ENCODE measurements at places on chromosomes 4 and X.

DNA sequence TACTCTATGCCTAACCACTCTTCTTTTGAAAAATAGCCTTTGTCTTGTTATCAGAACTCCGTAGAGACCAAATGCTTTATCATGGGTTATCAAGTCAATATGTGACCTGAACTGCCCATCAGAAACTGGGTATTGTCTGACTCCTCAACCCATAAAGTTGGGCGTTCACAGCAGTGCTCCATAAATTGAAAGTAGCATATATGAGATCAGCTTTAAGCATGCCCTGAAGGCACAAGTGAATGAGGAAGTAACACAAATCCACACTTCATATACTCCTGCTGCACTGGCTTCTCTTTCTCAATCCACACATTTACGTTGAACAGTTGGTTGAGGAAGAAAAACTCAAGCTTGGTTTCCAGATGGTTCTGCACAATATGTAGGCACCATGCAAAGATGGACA lies 1106.0 kb downstream of the STIM2 start:
- DNase-seq, result no peak

DNA sequence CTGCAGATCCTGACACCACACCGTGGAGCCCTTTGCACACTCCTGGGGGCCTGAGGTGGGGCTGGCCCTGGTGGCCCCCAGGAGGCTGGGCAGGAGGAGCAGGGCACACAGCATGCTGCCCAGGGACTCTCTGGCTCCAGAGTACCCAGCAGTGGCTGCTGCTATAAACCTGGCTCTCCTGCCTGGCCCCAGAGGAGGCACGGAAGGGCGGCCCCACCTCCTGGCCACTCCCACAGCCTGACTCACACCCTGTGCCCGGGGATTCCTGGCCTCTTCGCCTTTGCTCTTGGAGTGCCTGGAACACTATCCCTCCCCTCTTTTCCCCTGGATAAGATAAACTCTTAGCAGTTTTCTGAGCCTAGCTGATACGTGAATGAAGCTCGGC lies at the start of gene PSAPL1:
Gene PSAPL1 (minus strand): TSS at position 165 of the 385 bp plus-strand sequence. CDS start 51 bp downstream, at position 114.
- no peak for DNase-seq

DNA sequence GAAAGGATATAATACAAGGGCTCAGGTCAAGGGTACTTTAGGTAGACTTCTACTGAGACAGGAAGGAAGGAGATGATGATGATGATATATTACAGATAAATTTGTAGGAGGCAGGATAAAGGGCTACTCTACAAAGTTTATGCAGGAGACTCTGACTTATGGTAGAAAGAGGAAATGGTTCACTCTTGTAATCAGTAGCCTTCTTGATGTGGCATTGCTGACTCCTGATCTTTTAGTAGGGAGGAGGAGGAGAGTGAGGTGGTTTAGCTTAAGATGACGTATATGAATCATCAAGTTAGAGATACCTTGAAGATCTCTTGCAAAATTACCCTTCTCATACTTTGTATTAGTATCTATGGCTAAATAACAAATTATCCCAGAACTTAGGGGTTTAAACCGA lies 4.7 kb downstream of the BLTP1 start:
- no peak for DNase-seq

DNA sequence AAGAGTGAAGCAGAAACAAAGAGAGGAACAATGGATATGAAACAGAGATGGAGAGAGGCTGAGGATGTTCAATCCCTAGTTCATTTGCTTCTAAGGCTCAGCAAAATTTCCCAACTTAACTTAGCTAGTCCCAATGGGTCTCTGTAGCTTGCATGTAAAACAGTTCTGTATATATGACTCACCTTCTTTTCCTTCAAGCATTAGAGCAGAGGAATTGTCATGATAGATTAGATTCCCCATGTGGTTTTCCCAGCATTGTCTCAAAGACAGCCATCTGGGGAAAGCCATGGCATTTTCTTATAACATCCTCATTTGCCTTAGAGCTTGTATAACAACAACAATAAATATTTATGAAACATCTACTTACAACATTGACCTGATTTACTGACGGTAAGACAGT lies 93.9 kb upstream of the GATB start:
- no peak for DNase-seq

DNA sequence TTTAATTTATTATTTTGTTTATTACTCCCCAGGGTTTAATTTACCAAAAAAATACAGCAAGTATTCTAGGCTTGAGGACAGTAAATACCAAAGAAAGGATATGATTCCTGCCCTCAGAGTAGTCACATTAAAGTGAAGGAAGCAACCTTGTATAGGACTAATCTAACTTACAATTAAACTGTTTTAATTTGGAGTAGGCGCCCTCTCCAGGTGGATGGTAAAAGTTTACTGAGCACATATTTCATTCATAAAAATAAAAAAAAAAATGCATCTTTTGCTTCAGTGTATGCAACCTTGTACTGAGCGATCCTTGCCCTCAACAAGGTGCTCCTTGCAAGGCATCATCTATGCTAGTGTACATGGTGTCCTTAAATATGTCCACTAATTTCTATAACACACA lies 72.0 kb upstream of the MAGEB16 start:
- no peak for DNase-seq

Data from activated naive CD4-positive, alpha-beta T cell treated with anti-CD3 and anti-CD28 coated beads, Interleukin-2, amount 10 ng/mL, durations not matched to agents 7 days and 5 days (primary cell).